ENCODE measurements at places on chromosomes 12 and 14.

- no peak for DNase-seq
These were observed 22.0 kb upstream of the CDK17 start for GRCh38 chr12:96422192-96422591.

DNA sequence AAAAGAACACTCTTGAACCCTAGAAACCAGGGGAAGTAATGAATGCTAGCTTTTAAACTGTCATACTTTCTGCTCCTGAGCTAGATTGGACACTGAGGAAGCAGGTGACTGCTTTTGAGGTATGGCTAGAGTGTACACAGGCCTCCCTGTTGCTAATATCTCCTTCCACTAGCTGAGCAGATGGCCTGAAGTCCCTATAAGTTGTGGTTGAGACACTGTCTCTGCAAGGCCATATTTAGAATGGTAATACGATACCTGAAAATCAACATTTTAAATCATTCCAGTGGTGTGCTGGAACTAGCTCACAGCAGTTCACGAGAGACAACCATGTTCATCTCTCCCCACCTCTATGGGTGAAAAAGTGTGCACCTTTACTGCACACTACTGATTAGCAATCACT, 46.4 kb upstream of the BMP4 start:
- DNase-seq, result no peak

DNA sequence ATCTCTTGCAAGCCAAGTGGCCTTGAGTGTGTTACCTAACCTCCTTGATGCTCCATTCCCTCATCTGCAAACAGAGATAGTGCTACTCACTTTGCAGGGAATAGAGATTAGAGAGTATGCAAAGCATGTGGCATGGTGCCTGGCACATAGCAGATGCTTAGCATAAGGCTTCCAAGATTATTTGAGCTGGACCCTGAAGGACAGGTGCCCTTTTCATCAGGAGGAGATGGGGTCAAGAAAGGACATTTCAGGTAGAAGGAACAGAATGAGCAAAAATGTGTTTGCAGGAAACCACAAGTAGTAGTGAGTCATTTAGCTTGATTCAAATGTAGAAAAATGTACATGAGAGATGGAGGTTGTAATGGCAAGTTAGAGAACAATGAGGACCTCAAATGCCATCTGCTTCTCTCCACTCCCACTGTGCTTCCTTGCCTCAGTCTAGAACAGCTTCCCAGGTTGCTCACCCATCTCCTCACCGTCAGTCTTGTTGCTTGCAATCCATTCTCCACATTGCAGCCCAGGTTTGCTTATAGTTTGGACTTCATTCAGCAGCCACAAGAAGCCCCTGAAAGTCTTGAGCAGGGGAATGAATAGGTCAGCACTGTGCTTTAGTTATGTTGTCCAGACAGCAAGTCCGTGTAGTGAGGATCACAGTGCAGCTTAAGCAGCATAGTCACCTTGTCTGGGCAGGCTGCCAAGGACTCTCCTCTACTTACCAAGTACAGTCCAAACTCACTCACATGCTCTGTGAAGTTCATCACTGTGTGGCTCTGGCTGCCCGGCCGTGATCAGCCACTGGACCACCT, 536.3 kb upstream of the CCDC196 start:
- DNase-seq, result no peak

- no peak for DNase-seq
These were observed 1.2 kb upstream of the SH2B3 start for GRCh38 chr12:111404362-111405148.

- no peak for DNase-seq
These were observed 5.2 kb downstream of the RNASE7 start for GRCh38 chr14:21047378-21047781.

DNA sequence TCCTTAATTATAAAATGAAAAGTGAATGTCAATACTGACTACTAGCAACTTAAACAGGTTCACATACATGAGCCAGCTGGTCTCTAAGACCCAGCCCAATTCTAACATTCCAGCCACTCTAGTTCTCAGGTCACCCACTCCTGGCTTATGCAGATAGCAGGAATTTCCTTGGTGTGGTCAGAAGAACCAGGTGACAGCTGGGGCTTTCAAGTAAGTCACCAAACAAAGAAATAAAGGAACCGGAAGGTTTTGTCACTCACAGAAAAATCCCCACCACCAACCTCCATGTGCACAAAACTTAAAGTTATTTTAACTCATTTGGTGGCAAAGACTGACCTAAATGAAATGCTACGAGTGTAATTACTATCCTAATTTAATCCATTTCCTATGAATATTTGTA, 129.6 kb upstream of the CDKN3 start:
- no peak for DNase-seq

DNA sequence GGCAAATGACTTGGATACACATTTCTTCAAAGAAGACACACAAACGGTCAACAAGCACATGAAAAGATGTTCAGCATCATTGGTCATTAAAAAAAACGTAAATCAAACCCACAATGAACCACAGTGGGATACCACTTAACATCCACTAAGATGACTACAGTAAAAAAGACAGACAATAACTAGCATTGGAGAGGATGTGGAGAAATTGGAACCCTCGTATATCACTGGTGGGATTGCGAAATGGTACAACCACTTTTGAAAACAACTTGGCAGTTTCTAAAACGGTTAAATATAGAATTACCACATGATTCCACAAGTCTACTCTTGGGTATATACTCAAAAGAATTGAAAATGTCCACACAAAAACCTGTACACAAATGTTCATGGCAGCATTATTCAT, 25.2 kb upstream of the PPFIBP1 start:
- no peak for DNase-seq

DNA sequence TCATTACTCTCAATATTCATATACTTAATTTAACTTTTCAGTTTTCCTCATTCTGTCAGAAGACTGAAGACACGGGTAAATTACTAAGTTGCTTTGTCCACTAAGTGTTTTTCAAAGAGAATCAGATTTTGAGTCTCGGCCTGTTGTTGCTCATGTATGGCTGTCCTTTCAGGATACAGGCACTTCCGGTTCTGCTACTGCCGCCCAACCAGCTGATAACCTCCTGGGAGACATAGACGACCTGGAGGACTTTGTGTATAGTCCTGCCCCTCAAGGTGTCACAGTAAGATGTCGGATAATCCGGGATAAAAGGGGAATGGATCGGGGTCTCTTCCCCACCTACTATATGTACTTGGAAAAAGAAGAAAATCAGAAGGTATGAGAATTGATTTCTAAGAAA, 28.3 kb upstream of the TEAD4 start:
- DNase-seq, result no peak

GRCh38 chr12:93266-94005, 26.9 kb downstream of the IQSEC3 start:
- no peak for DNase-seq

DNA sequence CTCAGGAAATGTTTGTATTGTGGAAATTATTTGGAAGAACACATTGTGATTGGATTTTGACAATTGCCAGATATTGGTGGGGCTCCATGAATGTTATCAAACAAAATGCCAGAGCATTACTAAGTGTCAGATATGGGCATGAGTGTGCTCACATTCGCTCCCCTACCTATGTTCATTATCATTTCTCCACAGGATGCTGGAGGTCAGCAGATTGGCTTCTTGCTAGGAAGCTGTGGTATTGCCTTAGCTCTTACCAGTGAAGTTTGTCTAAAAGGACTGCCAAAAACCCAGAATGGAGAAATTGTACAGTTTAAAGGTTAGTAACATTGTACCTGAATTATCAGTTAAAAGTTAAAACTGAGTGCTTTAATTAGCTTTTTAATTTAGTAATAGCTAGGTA, 78.3 kb upstream of the ATF1 start:
- DNase-seq, result no peak

- no peak for DNase-seq
These were observed 21.9 kb upstream of the SLC15A5 start for GRCh38 chr12:16299403-16299802.

DNA sequence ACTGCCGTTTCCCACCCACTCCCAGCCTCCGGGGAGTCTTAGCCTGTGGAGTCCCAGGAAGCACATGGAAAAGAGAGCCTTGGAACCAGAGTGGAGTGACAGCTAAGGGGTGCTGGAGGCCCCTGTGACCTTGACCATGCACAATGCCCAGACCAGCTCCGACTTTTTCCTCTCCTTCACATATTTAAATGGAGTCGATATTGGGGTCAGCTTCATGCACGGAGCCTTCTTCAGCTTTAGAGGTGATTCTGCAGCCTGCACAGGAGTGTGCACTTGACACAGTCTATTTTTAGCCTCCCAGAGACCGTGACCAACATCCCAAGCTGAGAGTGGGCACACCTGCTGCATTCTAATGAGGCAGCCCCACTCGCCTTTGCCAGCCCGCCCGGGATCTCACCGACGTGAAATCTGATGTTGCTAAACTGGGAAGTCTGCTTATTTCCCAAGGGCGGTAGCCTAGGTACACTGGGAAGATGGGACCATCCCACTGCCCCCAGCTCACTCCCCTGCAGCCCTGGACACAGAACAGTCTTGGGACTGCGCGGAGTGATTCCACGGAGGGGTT, 47.5 kb downstream of the PRMT8 start:
- DNase-seq, result no peak
